ENCODE measurements at places on chromosomes 12 and 14.

DNA sequence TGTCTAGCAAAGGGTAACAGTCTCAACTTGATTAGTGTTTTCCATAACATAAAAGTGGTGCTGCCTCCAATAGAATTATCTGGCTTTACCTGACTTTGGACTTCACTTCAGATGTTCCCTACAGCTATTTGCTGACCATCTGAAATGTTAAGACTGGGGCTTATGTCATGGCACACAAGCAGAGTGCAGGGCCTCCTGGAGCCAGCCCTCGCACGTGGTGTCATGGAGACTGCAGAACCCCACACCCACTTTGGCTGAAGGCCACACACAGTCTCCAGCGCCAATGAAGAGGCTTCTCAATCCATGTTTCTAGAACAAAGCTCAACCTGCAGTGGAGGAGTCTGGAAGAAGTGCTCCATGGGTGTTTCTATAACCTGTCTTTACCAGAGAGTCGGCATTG is 169.6 kb upstream of the FRMD6 start:
- no peak for DNase-seq

DNA sequence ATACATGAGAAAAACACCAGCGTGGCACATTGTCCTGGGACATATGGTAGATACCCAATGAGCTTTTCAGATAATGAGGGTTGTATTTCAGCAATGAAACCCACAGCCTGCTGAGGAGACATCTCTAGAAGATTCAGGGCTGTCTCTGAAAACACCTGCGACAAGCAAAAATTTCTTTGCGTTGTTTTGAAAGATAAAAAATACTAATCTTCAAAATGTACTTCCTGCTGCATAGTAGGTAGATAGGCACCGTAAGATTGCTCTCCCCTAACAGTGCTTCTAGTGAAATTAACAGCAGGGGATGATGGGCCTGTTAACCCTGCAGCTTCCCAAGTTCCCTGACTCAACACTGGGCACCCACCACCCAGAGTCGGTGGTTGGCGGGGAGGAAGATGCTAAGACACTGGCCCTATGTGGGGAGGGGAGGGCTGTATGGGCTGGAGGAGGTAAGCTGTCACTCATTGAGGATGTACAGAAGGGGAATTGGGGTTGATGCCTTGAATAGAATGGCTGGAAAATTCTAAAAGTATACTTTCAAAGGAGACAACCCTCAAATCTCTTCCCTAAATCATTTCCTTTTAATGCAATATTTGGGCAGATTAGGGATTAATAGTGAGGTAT is 20.0 kb downstream of the ZFP36L1 start:
- DNase-seq = no peak

DNA sequence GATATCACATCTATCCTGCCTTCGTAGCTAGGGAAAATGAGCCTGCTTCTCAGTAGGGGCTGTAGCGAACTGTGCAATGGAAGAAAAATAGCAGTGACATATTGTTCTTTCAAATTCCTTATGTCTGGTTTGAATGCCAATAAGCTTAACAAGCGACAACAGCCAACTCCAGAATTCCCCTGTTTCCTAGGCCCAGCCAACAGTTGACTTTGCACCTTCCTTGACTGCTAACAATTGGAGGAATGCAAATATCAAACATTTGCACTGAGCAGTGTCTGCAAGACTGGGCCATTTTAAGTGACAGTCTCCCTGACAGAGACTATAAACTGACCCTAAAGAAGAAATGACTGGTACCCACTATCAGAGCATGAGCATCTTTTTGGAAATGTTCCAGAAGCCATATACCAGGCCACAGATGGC is 12.0 kb upstream of the SERPINA1 start:
- no peak for DNase-seq

DNA sequence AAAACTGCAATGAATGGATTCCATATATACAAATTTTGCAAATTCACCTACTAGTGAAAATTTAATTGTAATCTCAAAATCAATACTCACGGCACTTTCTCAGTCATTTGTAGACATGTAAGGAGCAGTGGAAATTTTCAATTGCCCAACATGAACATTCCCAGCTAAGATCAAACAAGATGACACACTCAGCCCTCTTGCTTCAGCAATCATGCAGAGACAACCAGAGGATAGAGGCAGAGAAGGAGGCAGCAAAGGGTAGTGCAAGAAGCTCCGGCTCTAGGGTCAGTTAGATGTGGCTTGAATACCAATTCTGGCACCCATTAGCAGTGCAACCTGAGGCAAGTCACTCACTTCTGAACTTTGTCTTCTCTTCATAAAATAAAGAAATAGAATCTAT is 91.5 kb upstream of the SLC35F4 start:
- no peak for DNase-seq

DNA sequence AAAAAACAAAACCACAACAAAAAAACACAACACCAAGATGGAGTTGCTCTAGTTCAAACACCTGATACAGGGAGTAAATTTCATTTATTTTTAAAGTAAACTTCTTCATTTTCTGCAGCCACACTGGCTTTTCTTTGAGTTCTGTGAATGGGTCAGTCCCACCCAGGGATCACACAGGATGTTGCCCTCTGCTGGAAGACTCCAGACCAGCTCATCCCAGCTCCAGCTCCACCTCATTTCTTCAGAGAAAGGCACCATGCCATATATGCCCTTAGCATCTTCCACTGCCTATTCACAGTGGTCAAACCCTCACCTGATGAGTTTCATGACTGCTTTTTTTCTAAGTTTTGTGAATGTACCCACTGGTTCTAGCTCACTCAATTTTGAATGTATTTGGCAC is 8.0 kb downstream of the GLIPR1 start:
- no peak for DNase-seq

GRCh38 chr12:90854136-90854689 is 100.8 kb downstream of the CCER1 start:
- no peak for DNase-seq

GRCh38 chr14:21680072-21680471 is 6.5 kb upstream of the OR4E1 start:
- DNase-seq = no peak

DNA sequence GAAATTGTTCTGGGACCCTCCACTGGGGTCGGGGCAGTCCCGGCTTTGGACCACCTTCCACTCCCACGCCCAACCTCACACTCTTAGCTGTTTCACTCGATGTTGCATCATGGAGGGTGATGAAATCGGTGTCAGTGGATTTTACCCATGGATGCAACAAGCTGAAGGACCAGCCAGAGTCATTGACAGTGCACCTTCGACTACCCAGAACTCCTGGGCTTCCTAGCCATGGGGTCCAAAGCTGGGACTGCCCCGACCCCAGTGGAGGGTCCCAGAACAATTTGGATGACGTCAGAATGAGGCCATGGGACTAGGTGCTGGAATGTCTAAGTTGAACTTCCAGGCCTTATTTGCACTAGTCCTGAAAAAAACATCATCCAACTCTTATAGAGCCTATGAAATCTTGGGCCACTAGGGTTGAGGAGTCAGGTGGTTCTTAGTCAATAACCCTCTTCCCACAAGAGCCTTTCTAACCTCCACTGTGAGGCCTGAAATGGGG is 882 bp upstream of the IL23A start:
- DNase-seq = no peak

Data from activated naive CD4-positive, alpha-beta T cell treated with anti-CD3 and anti-CD28 coated beads, Interleukin-2, amount 50 U/mL, for 16 hours (primary cell).